ENCODE measurements at places on chromosomes 5 and 9. TPM values are rescaled to one million over a fixed set of nuclear protein-coding genes. Genes with fewer than 3 reads are reported as not detected.
A peak's percentile ranks its signal among the peaks of the same experiment; 100 is the strongest.

DNA sequence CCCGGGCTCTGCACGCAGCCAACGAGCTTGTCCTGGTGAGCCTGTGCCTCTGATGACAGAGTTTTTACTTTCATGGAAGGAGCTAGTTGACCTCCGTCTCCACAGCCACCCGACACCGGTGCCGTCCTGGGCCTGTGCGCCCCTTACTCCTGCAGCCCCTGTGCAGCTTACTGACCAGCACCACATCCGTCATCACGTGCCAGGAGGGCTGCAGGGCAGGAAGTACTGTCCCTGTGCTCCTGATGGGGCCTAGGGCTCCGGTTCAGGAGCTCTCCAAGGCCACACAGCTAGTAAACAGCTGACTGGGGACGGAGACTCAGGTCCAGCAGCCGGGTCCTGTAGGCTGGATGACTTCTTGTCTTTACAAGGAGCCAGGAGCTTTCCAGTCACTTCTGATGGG, 10.2 kb downstream of the STKLD1 start:
- no peak for DNase-seq

GRCh38 chr5:170923910-170924620, 62.2 kb downstream of the RANBP17 start:
- DNase-seq, result no peak

Gene PHYHD1
- 63.9 TPM for polyA plus RNA-seq

DNA sequence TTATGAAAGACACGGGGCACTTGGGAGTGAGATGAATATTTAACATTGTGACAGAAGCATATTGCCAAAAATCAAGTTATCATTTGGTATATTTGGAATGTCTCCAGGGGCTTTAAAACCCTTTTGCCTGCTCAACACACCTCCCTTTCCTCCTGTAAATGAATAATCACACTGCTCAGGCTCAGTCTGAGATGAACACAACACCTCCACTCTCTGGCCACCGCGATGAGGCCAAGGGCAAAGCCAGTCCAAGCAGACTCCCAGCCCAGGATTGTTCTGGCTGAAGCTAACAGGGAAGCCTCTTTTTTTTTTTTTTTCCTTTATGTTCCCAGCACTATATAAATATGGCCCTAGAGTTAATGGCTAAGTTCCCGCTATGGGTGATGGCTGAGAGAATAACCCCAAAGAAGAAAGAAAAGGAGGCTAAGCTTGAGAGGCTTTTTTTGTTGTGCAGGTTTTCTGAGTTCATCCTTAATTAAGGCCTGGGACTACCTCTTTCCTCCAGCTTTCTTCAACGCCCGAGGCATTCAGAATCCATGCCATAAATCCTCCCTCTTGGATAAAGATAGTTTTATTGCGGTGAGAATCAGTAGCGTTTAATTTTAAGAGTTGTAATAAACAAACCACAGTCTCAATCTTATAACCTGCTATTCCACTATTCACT, 10.5 kb upstream of the ERAP1 start:
- no peak for DNase-seq

GRCh38 chr5:158292981-158293380, 434.0 kb upstream of the CLINT1 start:
- no peak for DNase-seq

Gene SPINK6
- polyA plus RNA-seq, result not detected

DNA sequence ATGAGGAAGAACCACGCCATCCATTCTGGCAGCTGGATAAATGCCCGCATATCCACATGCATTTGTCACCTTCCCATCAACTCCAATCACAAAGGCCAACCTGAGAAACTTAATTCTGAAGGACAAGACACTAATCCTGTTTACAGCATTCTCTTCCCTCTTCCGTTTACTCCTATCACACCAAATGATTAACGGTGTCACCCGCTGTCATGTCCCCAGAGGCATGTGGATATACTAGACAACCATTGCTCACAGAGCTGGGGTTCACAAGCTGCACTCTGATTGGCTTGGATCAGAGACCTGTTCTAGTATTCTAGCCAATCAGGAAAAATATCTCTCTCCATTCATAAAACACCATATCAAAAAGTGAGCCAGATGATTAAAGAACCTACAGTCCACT, 3.6 kb downstream of the MACROH2A1 start:
- DNase-seq, result no peak

- DNase-seq, result no peak
Observed at GRCh38 chr9:3736161-3736560, 210.4 kb upstream of the RFX3 start.

Gene FCN2
- polyA plus RNA-seq, result 0.48 TPM

DNA sequence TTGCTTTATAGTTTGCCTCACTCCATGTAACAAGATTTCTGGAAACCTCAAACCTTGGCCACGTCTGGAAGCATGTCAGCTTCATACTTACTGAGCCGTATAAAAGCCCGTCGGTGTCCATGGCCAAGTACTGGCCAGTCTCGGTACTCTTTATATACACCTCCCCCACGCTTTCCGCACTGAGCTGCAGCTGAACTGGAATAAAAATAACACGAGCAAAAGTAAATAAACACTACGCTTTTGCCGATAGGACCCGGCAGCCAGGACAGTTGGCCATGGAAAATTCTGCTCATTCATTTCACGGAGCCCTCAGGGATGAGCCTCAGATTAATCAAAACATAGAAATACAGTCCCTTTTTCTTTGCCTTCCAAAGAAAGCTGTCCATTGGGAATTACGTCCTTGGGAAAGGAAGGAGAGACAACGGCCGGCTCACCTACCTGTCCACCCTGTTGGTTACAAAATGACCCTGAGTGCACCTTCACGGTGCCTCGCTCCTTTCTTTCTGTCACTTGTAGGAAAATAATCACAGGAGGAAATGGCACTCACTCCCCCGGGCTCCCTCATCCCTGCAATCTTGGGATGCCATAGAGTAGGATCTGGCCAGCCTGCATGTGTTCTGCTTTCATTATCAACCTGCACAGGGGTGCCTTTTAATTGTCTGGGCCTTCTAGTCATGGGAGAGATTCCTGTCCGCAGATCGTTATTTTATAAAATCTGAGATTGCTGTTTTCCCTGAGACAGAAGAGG, 85.1 kb downstream of the FGF1 start:
- DNase-seq, result peak; percentile 68

Gene HK3
- polyA plus RNA-seq, result 0.18 TPM

DNA sequence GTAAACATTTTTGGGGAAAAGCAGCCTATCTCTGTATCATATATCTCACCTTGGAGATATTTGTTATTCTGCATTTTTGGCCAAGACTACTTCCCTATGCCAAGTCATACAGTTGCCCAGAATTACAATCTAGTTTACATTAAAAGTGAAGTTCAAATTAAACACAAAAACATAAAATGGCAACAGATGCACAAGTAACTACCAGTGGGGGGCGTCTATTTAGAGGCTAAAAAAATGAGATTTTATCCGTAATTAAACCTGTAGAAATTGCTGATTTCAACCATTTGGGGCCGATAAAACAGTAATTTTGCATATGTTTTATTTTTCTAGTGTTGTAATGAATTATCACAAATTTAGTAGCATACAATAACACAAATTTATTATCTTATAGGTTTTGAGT, 787.1 kb upstream of the CHD1 start:
- no peak for DNase-seq

DNA sequence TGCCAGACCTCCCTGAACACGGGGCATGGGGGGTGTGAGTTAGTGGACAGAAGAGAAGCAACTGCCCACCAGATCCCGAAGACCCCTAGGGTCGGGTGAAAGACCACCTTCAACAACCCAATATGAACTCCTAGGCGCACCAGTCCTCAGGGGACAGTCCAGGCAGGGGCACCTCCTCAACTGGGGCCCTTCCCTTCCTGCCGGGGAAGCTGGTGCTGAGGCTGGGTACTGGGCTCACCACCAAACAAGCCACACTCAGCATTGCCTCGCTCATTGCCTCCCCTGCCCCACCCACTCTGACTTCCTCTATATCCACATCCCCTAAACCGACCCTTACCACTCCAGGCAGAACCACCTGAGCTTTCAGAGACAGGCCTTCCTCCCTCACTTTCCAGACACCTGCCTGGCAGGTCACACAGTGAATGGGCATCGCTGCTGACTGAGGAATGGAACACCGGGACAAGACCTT, 42.5 kb downstream of the SEMA4D start:
- DNase-seq, result no peak

GRCh38 chr9:5876026-5876425, 14.7 kb upstream of the MLANA start:
- no peak for DNase-seq

DNA sequence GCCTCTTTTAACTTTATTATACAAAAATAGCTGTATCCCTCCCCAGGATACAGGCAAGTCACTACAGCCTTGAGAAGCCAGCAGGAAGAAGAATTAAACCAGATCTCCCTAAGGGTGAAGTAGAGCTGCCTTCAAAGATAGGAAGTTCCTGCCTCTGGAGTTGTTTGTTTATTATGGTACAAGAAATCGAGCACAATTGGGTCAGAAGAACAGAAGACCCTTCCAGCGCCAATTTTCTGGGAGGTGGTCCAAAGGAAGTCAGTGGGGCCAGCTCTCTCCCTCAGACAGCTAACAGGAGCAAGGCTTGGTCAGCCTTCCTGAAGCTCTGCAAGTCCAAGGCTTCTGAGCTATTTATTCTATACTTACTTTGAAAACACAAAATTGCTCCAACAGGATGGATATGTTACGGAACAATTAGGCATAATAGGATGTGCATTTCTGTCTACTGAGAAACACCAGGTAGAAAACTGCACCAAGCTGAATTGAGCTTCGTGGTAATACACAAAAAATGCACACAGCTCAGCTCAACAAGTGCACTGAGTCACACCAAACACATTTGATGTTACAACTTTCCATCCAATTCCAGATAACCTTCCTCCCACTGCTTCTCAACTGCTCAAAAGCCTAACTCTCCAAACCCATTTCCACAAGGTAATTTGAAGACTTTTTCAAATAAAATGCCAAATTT, 16.0 kb downstream of the SERINC5 start:
- DNase-seq, result no peak

DNA sequence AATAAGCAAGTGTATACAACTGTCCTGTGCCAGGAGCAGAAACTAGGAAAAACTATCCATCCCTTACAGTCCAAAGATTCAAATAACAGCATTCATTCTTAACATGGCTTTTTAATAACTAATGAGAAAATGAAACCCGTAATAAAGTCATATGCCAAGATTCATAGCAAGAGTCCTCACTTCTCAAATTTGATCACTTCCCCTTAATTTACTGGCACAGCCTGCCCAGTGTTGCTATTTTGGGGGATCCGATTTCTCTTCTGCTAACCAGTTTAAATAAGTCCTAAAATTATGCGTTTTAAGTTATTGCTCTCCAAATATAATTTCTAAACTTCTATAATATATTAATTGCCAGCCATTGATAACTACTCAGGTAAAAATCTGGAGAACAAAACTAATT, 177.0 kb upstream of the PTGER4 start:
- DNase-seq, result no peak

GRCh38 chr9:114570742-114571141, 16.8 kb upstream of the ATP6V1G1 start:
- no peak for DNase-seq

DNA sequence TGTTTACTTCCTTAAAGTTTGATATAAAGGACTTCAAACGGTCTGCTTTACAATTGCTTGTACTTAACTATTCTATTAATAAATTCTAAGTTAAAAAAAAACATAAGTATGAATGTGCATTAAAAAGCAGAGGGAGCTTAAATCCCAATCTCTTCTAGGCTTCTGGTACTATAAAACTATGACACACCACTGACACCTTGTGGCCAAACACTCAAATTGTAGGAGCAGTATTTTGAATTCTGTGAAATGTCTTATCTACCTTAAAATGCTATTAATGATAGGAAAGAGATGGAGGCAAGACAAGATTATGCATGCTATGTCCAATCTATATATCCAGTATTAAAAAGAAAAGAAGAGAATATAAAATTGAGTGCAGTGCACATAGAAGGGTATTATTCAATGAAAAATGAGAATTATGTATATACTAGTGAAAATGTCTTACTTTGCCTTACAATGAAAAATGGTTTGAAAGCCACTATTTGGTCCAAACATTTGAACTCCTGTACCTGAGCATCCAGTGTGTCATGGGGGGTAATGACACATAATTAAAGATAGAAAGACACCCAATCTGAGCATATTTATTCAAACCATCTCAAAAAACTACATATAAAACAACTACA, 87.6 kb downstream of the ERP44 start:
- DNase-seq, result peak; percentile 29

Gene SPATA31C1
- 0.58 TPM for polyA plus RNA-seq

GRCh38 chr5:110836851-110837250, 98.0 kb downstream of the SLC25A46 start:
- DNase-seq, result peak; percentile 2

GRCh38 chr5:79859588-79859987, 131.5 kb downstream of the MTX3 start:
- peak; percentile 46 for DNase-seq

GRCh38 chr5:82259172-82259800, 18.9 kb downstream of the RPS23 start:
- DNase-seq, result peak; percentile 18

- DNase-seq, result no peak
Observed at GRCh38 chr9:17191082-17191481, 56.2 kb downstream of the CNTLN start.

GRCh38 chr5:137617528-137618205, 118.2 kb downstream of the KLHL3 start:
- DNase-seq, result no peak

GRCh38 chr5:178305801-178306200, 73.2 kb upstream of the PHYKPL start:
- DNase-seq, result no peak

Gene ELAVL2
- 5.0 TPM for polyA plus RNA-seq

- no peak for DNase-seq
Observed at GRCh38 chr5:96253140-96253539, 179.9 kb downstream of the PCSK1 start.

- no peak for DNase-seq
Observed at GRCh38 chr9:125238127-125238914, 2.8 kb downstream of the HSPA5 start.

Gene CDX1
- 0.45 TPM for polyA plus RNA-seq

DNA sequence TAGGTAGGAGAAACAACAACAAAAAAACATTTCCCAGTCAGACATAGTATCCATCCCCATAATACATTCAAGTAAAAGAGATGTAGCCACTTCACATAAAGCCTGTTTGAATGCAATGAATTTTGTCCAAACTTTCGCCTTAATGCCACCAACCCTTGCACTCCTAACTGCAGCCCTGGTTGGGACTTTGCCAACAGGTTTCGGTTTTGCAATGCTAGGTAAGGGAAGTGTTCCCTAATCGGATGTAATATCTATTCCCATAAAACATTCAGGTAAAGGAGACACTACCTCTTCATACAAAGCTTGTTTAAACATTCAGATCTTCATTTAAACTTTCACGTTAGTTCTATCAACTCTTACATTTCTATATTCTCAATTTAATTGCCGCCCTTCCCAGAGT, 336.1 kb downstream of the DRD1 start:
- no peak for DNase-seq

All from left kidney (tissue), 8 donors.